ENCODE measurements at places on chromosomes 3 and 15. TPM values are rescaled to one million over a fixed set of nuclear protein-coding genes. Genes with fewer than 3 reads are reported as not detected.

KY gene
- total RNA-seq: not detected

ACAD9 gene
- total RNA-seq: 29.3 TPM

DNA sequence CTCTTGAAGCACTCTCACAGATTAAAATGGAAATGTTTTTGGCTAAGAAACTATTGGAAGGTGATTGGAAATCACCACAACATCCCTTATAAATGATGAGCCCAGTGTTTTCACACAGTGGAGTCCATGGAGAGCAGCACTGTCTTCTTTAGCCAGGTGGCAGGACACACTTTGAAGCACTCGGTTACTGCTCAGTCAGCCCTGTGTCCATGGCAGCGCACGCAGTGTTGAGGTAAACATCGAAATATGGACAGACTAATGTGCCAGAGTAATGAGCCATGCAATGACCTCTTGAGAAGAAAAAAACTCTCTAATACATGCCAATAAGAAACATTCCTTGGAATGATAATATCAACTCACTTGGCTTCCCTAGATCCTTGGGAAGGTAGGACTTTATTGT is 66.6 kb downstream of the TGFBR2 start:
- H3K4me1 ChIP-seq: peaks cover 6% of the 10 kb centered on the region
- no peaks in the 10 kb centered on the region for H3K27me3 ChIP-seq
- no peak for DNase-seq
- H3K36me3 ChIP-seq: peaks cover 66% of the 10 kb centered on the region
- no peak overlapping the region for H3K27ac ChIP-seq

GRCh38 chr3:174355505-174355904 is 503.6 kb upstream of the NAALADL2 start:
- H3K27ac ChIP-seq: no peak overlapping the region
- DNase-seq: no peak
- no peaks in the 10 kb centered on the region for H3K27me3 ChIP-seq
- H3K4me1 ChIP-seq: no peaks in the 10 kb centered on the region
- no peak overlapping the region for H3K4me3 ChIP-seq

GRCh38 chr3:178454726-178455125 is 81.5 kb upstream of the KCNMB2 start:
- H3K27ac ChIP-seq: no peak overlapping the region
- H3K4me3 ChIP-seq: no peak overlapping the region
- H3K27me3 ChIP-seq: no peaks in the 10 kb centered on the region
- no peaks in the 10 kb centered on the region for H3K36me3 ChIP-seq
- H3K4me1 ChIP-seq: no peaks in the 10 kb centered on the region

GRCh38 chr15:101531170-101531569 is 41.7 kb upstream of the PCSK6 start:
- no peaks in the 10 kb centered on the region for H3K36me3 ChIP-seq
- no peak for DNase-seq
- H3K27me3 ChIP-seq: no peaks in the 10 kb centered on the region
- H3K27ac ChIP-seq: no peak overlapping the region
- H3K4me3 ChIP-seq: no peak overlapping the region
- H3K4me1 ChIP-seq: peaks cover 10% of the 10 kb centered on the region

DNA sequence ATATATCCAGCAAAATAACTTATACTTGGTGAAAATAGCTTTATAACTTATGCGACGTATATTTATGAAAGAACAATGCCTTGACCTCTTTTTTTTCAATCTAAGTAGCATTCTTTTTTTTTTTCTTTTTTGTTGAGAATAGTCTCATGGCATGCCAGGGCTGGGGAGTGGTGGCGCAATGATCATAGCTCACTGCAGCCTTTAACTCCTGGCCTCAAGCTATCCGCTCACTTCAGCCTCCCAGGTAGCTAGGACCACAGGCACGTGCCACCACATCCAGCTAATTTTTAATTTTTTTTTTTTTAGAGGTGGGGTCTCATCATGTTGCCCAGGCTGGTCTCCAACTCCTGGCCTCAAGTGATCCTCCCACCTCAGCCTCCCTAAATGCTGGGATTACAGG is 43.5 kb downstream of the RAB8B start:
- no peak overlapping the region for H3K4me3 ChIP-seq
- H3K27ac ChIP-seq: peak overlapping the region; percentile 88
- no peaks in the 10 kb centered on the region for H3K27me3 ChIP-seq
- DNase-seq: no peak
- H3K36me3 ChIP-seq: 0 out of 2 replicates have a peak, but pooled peaks cover 4% of the 10 kb centered on the region

GRCh38 chr3:178673529-178673928 is 137.3 kb downstream of the KCNMB2 start:
- no peaks in the 10 kb centered on the region for H3K36me3 ChIP-seq
- no peaks in the 10 kb centered on the region for H3K4me1 ChIP-seq
- no peak overlapping the region for H3K4me3 ChIP-seq
- no peaks in the 10 kb centered on the region for H3K27me3 ChIP-seq
- no peak overlapping the region for H3K27ac ChIP-seq
